Motor neuron (in vitro differentiated cells): ENCODE measurements at places on chromosomes 5 and 9.

DNA sequence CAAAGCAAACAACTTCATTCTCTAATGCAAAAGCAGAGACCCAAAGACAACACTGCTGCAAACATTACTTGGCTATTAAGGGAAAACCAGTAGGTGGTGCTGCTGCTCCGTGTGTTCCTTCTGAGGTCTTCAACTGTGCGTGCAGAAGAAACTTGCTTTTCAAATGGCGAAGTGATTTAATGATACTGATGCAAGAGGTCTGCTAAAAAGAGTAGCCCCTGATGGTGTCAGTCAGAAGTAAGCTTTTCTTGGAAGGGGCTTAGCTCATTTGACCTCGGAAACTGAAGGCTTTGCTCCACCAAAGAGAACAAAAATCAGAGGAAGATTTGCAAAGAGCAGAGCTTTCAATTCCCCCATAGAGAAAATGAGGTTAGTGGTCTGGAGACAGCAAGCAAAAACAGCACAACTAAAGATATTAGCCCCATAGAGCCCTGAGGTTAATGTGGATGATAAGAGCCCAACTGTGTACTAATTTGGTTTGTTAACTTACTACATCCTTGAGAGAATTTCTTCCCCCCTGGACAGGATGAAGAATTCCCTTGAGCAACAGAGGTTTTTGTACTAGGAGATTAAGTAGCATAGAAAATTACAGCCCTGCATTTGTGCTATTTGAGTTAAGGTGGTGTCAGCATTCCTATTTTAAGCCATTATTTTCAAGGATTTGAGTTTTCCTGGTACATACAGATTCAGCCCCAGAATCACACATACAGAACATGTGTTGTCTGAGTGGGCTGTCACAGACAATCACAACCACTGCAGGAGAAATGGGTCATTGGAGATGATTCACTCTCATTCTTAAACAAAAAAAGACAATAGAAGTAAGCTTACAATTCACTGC, 153.2 kb upstream of the C9orf72 start:
- peak; percentile 97 for ATAC-seq

GRCh38 chr9:105890046-105890822, 195.9 kb downstream of the TMEM38B start:
- ATAC-seq = no peak

- peak; percentile 19 for ATAC-seq
These were observed 400 bp downstream of the KDM4C start for GRCh38 chr9:6758248-6758497.

DNA sequence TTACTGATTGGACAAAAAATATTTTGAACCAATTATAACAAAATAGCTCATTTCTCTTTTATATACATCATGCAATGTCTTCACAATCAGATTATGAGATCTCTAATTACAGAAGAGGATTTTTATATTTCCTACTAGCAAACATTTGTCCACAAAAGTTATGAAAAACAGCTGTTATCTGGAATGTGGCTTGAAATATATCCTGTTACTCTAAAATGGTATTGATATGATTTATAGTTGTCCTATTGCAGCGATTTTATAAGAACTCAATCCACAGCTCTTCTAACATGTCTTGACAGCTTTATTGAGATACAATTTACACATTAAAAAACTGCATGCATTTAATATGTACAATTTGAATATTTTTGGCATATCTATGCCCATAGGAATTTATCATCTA, 779.9 kb upstream of the ACO1 start:
- no peak for ATAC-seq

- ATAC-seq = peak; percentile 59
These were observed 13.1 kb downstream of the MARCHF6 start for GRCh38 chr5:10366310-10367272.

DNA sequence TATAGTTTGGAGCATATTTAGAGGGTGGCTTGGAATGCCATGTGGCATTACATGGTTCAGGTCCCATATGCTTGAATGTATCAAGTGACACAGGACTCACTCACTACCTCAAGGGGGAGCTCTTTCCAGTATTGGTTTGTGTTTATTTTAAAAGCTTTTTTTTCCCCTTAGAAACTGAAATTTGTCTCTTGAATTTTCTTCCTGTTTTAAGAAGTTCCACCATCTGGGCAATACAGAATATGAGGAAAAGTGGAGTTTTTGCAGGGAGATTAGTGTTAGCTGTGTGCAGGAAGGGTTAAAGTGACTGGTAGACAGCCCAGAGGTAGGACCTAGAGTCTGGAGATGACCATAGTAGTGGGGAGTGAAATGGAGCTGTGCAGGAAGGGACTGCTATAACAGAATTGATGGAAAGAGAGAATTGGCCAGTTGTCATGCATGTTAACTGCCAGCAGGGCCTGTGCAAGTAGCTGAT, 36.6 kb downstream of the CTNNA1 start:
- peak; percentile 65 for ATAC-seq

- no peak for ATAC-seq
These were observed 1138.9 kb upstream of the WWC1 start for GRCh38 chr5:167152561-167152960.
